ENCODE measurements at places on chromosomes 5 and 9.

GRCh38 chr5:127031147-127031862 is 947 bp upstream of the MARCHF3 start:
- DNase-seq, result no peak

GRCh38 chr5:37501152-37501551 is 122.0 kb downstream of the WDR70 start:
- DNase-seq, result no peak

GRCh38 chr5:122772446-122772845 is 2.4 kb upstream of the SNX2 start:
- DNase-seq, result no peak

DNA sequence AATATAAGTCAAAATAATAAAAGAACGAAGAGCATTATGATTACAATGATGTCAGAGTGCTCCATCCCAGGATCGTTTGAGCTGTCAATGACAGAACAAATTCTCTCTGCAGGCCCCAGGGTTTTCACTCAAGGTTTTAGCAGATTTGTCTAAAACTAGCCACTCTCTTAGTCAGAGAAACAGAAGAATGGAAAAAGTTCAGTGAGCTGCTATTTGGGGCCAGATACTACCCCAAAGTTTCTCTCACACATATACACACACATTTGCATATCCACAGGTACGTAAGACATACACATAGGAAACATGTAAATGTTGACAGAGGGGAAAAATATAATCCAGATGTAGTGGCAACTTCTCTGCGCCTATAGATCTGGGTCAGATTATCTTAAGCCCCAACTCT is 76.3 kb upstream of the SEMA6A start:
- no peak for DNase-seq

DNA sequence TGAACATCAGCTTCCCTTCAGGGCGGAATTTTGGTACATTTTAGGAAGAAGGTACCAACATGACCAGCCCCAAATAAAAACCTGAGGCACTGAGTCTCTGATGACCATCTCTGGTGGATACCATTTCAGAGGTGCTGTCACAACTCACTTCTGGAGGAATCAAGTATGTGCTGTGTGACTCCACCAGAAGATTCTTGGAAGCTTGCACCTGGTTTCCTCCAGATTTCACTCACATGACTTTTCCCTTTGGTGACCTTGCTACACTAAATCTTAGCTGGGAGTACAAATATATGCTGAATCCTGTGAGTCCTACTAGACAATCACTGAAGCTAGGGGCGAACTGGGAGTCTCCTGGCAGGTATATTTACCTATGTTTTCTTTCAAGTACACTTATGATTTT is 28.5 kb downstream of the ECPAS start:
- DNase-seq, result no peak

GRCh38 chr9:127161081-127161624 is 38.7 kb upstream of the ANGPTL2 start:
- no peak for DNase-seq

DNA sequence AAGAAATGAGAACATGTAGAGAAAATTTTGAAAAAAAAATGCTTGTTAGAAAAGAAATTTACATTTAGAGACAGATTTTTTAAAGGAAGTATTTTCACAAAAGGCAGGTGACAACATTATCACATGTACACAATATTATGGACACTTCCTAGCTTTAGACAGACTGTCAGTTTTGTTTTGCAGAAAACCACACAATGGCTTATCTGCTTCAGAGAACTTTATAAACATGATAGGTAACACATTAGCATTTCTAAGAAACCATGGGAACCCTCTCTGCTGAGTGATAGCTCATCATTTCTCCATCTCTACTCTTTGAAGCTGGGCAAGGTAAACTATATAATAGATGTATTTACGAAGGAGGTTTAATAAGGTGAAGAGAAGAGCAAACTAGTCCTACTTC is 25.6 kb downstream of the POU5F2 start:
- DNase-seq, result no peak

All from endothelial cell (in vitro differentiated cells).